ENCODE measurements at places on chromosomes 5 and 9.

GRCh38 chr5:172696171-172696849 lies 55.2 kb downstream of the NEURL1B start:
- no peak for DNase-seq

- no peak for DNase-seq
Observed at GRCh38 chr9:16309082-16309468, 561.4 kb downstream of the BNC2 start.

DNA sequence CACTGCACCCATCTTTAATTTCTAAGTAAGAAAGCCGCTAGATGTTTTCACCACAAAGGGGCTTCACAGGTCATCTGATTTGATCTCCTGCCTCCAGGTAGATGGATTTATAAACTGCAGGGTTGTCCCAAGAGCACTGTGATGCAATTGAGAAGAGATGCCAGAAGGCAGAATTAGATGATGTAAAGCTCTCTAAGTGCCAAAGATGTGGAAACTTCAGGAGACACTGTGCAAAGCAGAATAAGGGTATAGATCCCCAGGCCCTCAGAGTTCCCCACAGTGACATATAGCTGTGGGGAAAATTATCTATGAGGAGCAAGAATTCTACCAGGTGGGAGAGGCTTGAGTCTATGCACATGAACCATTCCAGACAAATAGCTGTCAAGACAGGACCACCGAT lies 90.5 kb downstream of the FSTL4 start:
- DNase-seq, result no peak

- no peak for DNase-seq
Observed at GRCh38 chr5:61281686-61282085, 50.4 kb upstream of the ZSWIM6 start.

GRCh38 chr9:37262410-37262809 lies 142.0 kb downstream of the ZCCHC7 start:
- no peak for DNase-seq

- DNase-seq, result no peak
Observed at GRCh38 chr5:32090755-32091128, 83.4 kb downstream of the GOLPH3 start.

- no peak for DNase-seq
Observed at GRCh38 chr5:66285343-66285922, 141.3 kb downstream of the SREK1 start.

DNA sequence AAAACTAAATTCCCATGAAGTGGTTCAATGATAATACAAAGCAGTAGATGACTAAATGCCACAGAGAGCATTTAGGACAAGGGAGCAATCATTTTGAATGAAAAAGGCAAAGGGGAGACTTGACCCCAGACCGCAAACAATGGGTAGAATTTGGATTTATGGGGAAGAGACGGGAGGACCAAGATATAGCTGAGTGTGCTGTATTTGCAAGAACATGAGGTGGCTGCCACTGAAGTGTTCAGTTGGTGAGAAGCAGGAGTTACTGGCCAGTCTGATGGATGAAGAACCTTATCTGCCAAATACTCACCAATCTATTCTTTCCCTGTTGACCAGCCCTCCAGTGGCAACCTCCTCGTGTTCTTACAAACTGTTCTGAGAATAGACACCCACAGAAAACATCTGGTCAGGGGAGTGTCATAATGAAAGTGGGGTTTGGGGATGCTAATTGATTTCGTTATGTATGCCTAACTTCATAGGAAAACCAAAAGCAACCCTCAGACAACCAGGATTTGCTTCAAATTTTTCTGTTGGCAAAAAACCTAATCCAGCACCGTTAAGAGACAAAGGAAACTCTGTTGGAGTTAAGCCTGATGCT lies 19.8 kb downstream of the TDRD7 start:
- DNase-seq, result no peak

DNA sequence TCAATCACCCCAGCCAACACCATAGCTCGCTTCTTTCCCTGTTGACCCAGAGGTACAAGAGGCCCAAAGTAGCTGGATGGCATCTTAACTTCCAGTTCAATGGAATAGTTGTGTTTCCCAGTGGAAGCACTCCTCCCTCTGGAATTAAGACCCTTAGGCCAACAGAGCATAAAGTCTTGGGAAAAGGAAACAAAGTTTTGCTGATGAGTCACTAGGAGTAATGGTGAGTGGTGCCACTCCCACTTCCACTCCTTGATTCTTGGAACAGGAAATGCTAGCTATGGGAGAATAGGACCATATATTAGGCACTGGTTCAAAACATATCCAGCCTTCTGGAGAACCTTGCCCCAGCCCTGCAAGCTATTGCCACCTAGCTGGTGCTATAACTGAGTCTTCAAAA lies 44.7 kb upstream of the LMX1B start:
- DNase-seq, result no peak

DNA sequence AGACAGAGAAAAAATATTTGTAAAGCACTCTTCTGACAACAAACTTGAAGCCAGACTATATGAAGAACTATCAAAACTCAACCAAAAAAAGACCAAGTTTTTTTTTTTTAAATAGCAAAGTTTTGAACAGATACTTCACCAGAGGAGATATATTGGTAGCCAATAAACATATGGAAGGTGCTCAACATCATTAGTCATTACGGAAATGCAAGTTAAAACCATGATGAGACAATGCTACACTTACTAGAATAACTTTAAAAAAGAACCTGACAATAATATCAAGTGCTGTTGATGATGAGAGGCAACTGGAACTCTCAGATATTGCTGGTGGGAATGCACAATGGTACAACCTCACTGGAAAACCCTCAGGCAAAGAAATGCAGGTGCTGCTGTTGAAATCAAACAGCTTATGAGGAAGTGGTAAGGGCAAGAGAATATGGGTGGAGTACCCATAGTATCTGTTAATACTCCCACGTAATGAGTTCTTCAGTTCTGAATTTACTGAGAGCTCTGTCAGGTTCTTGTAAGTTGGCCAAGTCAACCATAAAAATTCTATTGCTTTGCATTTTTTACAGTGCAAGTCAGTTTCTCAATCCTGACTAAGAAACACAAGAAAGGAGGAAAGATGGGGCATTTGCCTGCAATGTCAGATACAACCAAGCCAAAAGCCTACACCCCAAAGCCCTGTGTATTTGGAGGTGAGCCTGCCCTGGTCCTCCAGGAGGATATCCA lies 87.3 kb upstream of the GNAQ start:
- DNase-seq, result no peak

DNA sequence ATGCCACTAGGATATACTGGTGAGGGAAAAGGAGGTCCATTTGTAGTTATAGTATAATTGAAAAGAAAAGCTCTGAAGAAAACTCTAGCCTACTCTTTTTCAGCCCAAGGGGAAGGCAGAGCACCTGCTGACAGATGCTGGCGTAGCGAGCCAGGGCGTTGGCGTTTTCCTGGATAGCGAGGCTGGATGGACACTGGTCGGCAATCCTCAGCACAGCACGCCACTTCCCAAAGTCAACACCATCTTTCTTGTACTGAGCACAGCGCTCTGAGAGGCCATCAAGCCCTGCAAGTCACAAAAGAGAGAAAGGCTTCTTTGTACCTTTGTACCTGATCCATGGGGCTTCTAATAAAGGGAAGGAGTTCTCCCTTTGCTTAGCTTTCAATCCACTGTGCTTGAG lies 8.2 kb downstream of the ALDOB start:
- no peak for DNase-seq

DNA sequence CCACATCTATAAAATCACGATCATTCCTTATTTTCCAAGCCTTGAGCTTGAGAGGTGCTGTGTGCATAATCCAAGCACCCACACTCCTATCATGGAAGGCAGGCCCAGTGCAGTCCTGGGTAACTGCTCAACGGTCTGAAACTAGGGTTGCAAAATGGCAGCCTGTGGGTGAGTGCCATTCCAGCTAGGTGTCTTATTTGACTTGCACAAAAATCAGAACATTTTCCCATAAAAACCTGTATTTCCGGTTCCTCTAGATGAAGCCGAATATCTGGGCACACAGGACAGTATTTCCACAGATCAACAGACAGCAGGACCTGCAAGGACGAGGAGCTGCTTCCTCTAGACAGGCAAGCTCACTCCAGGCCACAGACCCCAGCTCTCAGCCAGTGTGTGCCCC lies 588.8 kb downstream of the BNC2 start:
- no peak for DNase-seq

GRCh38 chr5:109888989-109889388 lies 199.3 kb downstream of the MAN2A1 start:
- no peak for DNase-seq

DNA sequence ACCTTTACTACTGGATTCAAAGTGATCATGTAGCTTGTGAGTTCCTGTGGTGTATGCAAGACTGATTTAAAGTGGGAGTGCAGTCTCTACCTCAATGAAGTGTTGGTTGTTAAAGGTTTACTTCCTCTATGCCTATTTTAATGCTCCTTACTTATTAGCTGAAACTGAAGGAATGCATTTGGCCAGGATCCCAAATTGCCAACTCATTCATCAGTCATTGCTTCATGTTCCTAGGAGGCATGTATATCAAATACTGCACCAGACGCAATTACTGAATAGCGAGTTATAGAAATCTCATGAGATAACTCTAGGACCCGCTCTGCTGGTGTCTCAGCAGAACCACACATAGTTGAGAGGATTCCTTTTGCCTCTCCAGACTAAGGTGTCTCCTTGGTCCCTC lies 143.0 kb upstream of the RPS23 start:
- DNase-seq, result no peak

- no peak for DNase-seq
Observed at GRCh38 chr5:163535290-163535689, 29.9 kb downstream of the MAT2B start.

- DNase-seq, result no peak
Observed at GRCh38 chr5:145991044-145991575, 54.7 kb downstream of the SH3RF2 start.

- DNase-seq, result no peak
Observed at GRCh38 chr5:81361600-81361999, 32.3 kb downstream of the ACOT12 start.

GRCh38 chr9:99712214-99712613 lies 109.5 kb upstream of the NR4A3 start:
- DNase-seq, result no peak

- no peak for DNase-seq
Observed at GRCh38 chr5:149439899-149440542, 60.9 kb upstream of the IL17B start.

GRCh38 chr5:21164425-21164824 lies 1176.4 kb upstream of the CDH18 start:
- no peak for DNase-seq

- peak; percentile 96 for DNase-seq
Observed at GRCh38 chr5:179818746-179819295, 1.9 kb upstream of the SQSTM1 start.

DNA sequence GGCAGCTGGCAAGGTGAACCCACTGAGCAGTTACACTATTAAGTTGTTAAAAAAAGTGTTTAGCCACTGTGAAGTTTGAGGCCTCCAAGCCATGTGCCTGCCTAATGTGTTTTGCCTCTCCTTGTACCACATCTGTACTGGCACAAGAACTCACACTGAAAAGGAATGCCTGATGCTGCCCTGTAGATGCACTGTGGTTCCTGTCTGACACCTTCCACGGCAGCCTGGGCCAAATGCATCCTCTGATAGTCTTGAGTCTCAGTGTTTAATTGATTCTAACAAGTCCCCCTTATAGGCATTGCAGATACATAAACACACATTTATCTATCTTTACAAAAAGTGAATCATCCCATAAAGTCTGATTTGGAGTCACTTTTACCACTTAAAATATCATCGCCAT lies 169.9 kb downstream of the TTC39B start:
- no peak for DNase-seq

DNA sequence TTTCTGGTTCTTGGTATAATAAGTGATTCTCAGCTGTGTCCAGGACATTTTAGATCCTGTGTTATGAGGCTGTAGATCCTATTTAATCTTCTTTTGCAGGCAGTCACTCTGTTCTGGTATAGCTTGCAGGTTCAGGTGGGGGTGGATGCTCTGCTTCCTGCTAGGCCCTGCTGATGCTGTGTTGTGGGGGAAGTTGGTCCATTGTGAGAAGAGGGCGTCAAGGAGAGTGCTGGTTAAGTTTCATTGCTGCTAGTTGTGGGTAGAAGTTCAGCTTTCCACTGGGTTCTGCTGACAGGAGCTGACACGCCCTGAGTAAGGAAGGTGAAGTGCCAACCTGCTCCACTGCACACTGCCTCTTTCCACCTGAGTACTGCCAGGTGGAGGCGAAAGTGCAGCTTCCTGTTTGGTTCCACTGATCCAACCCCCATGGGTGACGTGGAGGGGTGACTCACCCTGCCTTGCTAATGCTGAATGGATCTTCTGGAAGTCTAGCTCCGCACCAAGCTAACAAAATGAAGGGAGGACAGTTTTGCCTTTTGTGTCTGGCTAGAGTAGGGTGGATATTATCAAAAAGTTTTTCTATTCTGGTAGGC lies 16.3 kb downstream of the NMRK1 start:
- peak; percentile 54 for DNase-seq

DNA sequence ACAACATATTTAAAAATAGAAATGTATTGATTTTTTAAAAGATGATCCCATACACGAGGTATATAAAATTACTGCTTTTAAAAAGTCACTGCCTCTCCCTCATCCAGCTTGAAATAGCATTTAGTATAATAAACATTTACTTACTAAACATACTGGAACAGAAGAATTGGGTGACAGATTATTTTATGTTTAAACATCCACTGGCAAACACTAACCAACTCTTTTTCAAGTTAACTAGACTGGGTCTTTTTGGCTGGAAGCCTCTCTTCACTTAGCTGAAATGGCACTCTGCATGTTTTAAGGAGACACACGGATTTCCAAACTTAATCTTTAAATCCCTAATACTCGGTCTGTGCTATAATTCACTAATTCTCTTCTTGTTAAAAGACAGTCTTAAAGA lies 19.0 kb downstream of the CTXN3 start:
- DNase-seq, result no peak

GRCh38 chr5:136073714-136074529 lies 45.1 kb downstream of the TGFBI start:
- no peak for DNase-seq

DNA sequence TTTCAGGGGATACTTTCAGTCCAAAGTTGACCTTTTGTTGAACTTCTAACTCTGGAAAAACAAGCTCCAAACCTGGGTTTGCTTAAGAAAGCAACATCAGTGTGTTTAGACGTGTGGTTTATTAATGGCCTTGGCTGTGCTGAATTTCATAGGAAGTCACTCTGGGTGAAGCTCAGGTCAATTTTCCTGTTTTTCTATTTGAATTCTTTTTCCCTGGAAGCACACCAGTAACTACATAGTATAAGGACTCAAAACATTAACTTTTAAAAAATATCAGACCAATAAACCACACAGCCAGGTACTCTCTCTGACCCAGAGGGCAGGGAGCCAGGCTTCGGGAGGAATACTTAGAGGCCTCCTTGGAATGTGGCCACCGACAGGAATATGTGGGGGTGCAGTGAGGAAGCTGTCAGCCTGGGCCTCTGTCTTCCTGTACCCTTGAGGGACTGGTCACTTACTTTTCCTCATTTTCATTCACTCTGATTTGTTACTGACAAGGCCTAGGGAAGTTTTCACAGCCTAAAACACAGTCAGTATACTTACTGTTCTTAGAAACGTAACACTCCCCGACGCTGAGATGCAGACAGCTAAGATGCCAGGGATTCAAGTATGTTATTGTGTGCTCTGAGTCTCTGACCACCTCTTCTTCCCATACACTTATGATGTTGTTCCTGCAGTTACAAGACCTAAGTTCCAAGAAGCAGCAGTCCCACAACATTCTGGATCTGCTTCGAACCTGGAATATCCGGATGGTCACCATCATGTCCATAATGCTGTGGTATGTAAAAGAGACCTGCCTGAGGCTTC lies 18.9 kb downstream of the SLC22A5 start:
- DNase-seq, result no peak

Measured in effector memory CD4-positive, alpha-beta T cell (primary cell).